ENCODE measurements at places on chromosomes 13 and 19.
A peak's percentile ranks its signal among the peaks of the same experiment; 100 is the strongest.

DNA sequence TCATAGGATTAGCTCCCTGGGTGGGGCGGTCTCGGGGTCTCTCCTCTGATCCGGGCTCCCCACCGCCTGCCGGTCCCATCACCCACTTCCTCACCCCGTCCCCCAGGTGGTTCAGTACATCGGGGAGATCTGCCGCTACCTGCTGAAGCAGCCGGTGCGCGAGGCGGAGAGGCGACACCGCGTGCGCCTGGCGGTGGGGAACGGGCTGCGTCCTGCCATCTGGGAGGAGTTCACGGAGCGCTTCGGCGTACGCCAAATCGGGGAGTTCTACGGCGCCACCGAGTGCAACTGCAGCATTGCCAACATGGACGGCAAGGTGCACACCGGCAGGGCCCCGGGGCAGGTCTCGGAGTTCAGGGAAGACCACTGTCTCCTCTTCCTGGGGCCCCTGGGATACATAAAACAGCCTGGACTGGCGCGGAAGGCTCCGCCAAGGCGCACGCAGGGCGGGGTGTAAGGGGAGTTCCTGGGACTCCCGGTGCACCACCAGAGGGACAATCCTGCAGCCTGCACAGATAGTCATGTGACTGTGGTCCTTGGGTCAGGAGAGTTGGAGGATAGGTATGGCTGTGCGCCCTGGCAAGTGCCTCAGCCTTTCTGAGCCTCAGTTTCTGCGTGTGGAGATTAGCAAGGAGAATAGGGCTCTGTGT, 14.2 kb upstream of the PGLS start:
- no peak for DNase-seq

GRCh38 chr13:110882972-110883371, 31.9 kb downstream of the ANKRD10 start:
- DNase-seq: no peak

DNA sequence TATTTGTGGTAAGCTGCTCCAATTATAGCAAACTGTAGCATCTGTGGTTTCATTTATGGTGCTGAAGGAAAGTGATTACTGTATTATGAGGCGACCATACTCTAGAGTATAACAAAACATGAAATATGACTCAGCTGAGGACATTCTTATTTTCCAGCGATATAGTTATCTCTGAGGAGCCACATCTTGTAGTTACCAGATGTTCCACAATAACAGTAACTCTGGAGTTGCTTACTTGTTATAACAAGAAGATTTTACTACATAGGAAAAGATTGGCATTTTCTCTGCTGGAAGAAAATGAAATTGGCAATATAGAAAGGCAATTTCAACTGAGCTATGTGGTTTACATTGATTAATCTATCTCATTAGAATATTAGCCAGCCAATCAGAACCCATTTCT, 1634.2 kb downstream of the PCDH9 start:
- no peak for DNase-seq

- DNase-seq: no peak
Observed at GRCh38 chr13:66137384-66137783, 1092.8 kb downstream of the PCDH9 start.

- DNase-seq: no peak
Observed at GRCh38 chr13:46354156-46355087, 32.6 kb downstream of the RUBCNL start.

DNA sequence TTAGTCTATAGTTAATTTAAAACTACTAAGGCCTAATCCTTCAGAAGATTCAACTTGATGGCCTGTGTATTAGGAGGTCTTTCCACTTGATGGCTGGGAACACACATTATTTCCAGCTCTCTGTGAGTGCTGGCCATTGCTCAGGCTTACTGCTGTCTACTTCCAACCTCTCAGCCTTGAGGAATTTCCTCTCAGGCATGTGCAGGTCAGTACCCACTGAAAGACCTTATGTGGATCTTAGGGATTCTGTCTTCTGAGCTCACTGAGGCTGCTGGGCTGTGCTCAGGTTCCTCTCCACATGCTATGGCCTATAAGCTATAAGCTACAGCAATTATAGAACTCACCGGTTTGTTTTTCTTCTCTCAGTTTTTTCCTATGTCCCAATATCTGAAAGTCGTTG, 11.6 kb upstream of the UFM1 start:
- DNase-seq: no peak

DNA sequence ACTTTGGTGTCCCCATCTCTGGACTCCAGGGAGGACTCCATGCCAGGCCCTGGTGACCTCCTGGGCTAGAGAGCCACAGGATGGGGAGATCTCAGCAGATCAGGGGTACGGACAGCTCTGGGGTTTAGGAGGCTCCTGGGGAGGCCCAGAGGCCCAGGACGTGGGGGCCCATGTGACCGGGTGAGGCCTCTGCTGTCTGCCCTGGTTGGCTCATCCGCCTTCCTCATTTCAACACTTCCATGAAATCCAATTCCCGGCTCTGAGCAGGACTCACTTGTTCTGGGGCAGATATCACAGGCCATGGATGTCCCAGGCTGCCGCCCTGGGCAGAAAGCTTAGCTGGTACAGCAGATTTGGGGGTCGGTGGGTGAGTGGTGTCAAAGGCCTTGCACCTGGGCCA, 1.1 kb upstream of the PRAM1 start:
- DNase-seq: no peak

DNA sequence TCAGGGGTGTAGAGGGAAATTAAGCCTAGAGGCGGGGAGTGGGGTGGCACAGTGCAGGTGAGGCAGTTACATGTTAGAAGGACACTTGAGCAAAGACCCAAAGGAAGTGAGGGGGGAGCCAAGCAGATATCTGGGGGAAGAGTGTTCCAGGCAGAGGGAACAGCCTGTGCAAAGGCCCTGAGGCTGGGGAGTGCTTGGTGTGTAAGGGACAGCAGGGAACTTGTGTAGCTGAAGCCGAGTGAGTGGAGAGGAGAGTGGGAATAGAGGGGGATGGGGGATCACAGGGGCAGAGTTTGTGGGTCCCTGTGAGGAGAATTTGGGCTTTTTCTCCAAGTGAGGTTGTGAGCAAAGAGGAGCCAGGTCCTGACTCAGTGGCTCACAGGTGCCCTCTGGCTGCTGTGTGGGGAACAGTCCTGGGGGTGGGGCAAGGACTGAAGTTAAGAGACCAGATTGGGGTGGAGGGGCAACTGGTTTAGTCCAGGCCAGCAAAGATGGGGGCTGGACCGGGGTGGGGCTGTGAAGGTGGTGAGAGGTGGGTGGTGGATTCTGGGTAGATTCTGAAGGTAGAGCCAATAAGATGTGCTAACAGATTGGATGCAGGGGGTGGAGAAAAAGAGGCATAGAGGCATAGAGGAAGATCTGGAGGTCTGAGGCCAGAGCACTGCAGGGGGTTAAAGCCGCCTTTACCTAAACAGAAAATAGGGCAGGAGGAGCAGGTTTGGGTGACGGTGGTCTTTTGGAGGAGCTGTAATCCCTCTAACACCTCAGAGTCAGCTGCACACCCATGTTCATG, 75.3 kb downstream of the CACNA1A start:
- DNase-seq: peak; percentile 58

- no peak for DNase-seq
Observed at GRCh38 chr19:17210296-17210695, 4.9 kb upstream of the USE1 start.

DNA sequence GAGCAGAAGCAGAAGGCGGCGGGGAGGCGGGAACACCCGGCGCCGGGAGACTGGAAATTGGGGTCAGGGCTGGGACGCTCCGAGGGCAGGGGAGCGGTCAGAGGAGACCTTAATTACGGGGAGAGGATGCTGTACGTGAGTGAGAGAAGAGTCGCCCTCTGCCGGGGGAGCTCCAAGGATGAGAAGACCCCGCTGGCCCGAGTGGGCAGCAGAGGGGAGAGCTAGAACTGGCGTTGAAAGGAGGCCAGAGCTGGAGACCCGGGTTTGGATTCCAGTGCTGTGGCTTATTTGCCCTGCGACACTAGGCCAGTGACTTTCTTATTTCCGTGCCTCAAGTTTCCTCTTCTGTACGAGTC, 536 bp downstream of the FAM32A start:
- DNase-seq: peak; percentile 55

DNA sequence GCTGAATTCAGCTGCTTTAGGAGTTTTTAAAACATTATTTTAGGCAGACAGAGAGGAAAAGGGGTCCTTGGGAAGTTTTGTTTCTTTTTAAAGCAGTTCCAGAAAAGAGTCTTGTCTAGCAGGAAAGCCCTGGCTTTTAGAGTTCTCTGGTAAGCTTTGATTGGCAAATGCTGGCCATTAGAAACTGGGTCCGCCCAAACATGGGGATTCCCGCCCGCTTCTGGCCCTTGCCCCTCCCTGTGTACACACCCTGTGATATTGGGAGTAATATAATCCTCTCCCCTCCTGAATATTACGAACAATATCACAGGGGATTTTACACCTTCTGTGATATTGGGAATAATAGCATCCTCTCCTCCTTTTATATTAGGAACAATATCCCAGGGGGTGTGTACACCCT, 58.9 kb downstream of the ERICH4 start:
- DNase-seq: no peak

- no peak for DNase-seq
Observed at GRCh38 chr13:28117689-28118377, 17.5 kb upstream of the FLT3 start.

DNA sequence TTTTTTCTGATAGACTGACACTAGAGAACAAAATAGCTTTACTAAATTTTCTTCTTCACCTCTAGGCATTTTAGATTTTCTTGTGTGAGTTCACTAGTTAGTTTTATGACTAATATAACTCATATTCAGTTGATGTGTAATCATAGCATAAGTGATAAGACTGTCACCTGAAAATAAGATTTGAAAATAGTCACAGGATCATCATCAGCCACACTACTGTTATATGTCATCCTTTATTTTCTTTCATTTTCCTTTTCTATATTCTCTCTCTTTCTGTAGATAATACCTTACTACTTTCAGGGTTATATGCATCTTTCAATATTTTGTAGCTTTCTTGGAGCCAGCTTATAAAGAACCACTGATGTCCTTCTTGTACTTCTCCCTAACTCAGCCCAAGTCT, 292.6 kb downstream of the TDRD3 start:
- no peak for DNase-seq

DNA sequence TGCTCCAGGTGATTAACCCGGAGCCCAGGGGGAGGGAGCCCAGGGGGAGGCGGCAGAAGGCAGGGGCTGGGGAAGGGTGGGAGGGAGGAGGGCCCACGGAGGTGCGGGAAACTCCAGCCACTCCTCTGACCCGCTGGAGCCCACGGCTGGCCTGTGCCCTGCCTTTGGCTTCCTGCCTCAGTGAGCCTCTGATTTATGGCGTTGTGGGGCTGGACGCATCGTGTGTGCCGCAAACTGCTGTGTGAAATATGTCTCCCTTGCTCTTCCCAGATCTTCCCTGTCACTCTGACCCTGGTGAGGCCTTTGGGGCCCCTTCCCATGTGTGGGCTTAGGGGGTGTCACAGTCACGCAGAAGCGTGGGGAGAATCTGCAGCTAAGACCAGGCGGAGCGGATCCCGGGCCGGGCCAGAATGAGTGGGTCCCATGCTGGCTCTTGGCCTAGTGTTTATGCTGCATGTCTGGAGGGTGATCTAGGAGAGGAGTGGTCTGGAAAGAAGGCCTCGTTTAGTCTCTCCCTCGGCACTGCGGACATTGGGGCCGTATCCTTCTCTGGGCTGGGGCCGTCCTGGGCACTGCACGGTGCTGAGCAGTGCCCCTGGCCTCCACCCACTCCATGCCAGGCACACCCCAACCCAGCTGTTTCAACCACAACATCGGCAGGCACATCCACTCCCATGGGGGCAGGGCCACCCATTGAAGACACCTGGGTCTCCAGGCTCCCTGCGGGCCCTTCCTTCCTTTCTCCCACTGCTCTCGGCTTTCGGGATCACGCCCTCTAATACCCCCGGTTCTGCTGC, 123.0 kb downstream of the KDM4B start:
- no peak for DNase-seq

DNA sequence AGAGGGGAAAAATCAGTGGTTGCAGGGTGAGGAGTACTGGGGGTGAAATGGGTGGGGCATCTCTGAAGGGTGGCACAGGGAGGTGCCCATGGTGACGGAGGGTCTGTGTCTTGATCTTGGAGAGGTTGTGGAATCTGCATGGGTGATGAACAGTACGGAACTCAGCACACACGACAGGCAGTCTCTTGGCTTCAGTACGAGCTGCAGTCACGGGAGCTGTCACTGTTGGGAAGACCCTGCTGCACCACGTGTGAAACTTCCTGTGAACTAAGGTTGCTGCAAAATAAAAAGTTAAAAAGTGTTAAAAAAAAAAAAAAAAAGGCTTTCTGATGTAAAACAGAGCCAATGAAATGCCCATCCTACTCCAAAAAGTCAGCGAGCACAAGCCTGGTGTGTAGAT, 34.3 kb downstream of the TEX29 start:
- no peak for DNase-seq

DNA sequence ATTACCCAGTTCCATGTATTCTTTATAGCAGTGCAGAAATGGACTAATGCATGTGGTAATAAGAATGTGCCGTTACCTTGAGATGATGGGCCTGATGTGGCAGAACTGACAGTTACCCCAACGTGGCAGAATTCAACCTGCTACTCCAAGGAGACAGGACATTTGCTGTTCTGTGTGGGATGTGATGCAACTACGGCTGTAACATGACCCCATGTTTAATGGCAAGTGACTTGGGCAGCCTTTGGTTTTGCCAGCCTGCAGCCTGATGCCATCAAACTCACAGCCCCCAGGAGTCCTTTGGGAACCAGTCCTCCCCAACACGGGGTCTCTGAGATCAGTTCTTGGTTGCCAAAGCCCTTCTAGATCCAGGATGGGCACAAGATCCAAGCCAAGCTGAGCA, 107.3 kb downstream of the ZNF557 start:
- no peak for DNase-seq

- peak; percentile 11 for DNase-seq
Observed at GRCh38 chr19:35351411-35352176, 3.9 kb downstream of the FFAR1 start.

DNA sequence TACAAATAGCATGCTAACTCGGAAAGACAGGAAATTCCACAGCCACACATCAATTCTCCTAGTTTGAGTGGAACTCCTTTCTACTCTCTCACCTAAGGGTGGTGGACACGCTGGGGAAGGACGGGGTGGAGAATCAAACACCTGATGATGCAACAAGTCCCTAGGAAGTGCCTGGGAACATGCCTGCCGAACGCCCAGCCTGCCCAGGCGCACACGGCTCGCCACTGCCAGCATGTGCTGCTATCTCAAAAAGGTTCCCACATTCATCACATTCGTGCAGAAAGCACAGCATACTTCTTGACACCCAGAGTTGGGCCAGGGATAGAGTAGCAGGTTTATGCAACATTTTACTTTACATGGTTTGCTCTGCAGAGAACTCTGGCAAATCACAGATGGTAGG, 164.6 kb downstream of the ABCC4 start:
- DNase-seq: no peak

- DNase-seq: no peak
Observed at GRCh38 chr19:47313754-47314295, 4.2 kb downstream of the C5AR1 start.

GRCh38 chr13:33515146-33515545, 229.6 kb upstream of the STARD13 start:
- DNase-seq: no peak

GRCh38 chr19:16825312-16826052, 3.7 kb upstream of the SIN3B start:
- no peak for DNase-seq

GRCh38 chr13:99178636-99179035, 22.0 kb upstream of the UBAC2 start:
- DNase-seq: peak; percentile 12

- no peak for DNase-seq
Observed at GRCh38 chr19:28345811-28346210, 867.1 kb downstream of the UQCRFS1 start.

- DNase-seq: no peak
Observed at GRCh38 chr19:50667759-50668231, 18.6 kb downstream of the C19orf81 start.

Data from GM10248 (cell line).